ENCODE measurements at places on chromosomes 13 and 19.

GRCh38 chr13:82713687-82714405 lies 1168.4 kb downstream of the SLITRK1 start:
- DNase-seq: peak; percentile 9

DNA sequence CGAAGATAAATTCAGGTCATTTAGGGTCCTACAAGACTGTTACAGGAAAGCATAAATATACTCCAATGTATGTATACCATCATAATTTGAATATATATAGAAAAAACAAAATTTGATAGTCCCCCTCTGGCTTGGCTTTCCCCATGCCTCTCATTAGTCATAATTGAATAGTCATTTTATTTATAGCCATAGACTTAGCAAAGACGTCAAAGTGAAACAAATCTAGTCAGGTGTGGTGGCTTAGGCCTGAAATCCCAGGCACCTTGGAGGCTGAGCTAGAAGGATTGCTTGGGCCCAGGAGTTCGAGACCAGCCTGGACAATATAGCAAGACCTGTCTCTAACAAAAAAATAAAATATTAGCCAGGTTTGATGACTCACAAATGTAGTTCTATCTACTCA lies 141.1 kb downstream of the TNFRSF19 start:
- no peak for DNase-seq

DNA sequence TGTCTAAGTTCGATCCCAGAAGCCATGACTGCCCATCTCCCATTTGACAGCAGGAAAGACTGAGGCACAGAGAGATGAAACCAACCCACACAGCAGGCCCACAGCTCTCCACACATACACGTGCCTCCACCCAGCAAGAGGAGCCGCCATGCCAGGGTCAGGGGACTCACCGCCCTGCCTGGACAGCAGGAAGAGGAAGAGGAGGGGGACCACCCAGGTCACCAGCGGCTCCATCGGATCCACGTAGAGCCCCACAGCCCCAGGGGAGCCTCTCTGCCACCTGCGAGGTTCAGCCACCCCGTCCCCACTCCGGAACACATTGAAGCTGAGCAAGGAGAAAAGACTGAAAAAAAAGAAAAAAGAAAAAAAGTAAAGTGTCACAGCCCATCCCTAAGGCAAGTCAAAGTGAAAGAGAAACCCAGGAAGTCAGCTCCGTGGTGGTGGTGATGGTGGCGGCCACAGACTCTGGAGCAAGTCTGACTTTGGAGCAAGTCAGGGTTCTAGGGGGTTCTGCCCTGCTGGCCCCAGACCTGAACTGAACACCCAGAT lies at the start of gene IL12RB1:
Gene IL12RB1 (minus strand): TSS at position 345 of the 549 bp plus-strand sequence. CDS start 111 bp downstream, at position 234.
- DNase-seq: no peak

DNA sequence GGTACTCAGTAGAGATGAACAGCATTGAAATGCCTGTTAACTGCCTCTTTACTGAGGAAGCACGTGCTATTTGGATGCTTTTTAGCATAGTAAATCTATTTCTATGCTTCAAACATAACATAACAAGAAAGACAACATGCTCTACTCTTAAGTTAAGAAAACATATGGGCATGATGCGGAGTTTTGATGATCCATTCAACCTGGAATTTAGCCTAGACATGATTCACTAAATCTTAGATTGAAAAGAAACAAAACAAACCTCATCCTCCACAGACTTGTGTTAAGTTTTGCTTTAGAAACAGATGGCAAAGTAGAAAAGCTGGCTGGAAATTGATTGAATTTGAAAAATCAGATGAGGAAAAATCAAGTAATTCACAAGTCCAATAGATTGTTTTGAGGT lies 593.8 kb downstream of the OLFM4 start:
- DNase-seq: no peak

GRCh38 chr19:4993683-4994082 lies 24.8 kb downstream of the KDM4B start:
- no peak for DNase-seq

DNA sequence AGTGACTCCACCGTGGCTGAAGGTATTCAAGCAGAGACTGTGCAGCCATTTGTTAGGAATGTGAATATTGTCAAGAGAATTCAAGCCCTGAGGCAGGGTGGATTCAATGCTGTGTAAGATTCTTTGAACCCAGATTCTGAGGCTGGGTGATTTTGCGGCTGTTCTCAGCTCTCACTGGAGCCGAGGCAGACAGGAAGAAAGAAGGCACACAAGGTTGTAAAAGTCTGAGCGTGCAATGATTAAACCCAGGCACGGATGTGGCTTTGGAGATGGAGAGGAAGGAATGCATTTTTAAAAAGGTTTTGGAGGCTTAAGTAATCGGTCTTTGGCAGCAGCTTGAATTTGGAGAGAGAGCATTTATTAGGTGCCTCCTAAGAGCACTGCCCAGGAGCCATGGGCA lies 187.9 kb downstream of the KATNAL1 start:
- DNase-seq: peak; percentile 39

- DNase-seq: no peak
These were observed 75.8 kb upstream of the MCF2L start for GRCh38 chr13:112893207-112893569.

DNA sequence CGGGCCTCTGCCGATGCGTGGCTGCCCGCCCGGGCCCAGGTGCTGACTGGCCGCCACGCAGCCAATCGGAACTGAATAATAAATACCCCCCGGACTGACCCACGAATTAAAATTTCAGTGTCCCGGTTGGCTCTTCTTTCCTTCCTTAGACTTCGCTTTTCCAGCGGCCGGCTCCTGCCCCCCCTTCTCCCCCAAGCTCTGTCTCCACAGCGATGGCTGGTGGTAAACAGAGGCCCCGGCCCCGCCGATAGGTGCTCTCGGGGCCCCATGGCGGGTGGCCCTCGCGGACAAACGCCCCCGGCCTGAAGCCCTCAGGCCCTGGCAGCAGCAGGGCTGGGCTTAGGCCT lies 2.6 kb downstream of the ZBTB7A start:
- no peak for DNase-seq

DNA sequence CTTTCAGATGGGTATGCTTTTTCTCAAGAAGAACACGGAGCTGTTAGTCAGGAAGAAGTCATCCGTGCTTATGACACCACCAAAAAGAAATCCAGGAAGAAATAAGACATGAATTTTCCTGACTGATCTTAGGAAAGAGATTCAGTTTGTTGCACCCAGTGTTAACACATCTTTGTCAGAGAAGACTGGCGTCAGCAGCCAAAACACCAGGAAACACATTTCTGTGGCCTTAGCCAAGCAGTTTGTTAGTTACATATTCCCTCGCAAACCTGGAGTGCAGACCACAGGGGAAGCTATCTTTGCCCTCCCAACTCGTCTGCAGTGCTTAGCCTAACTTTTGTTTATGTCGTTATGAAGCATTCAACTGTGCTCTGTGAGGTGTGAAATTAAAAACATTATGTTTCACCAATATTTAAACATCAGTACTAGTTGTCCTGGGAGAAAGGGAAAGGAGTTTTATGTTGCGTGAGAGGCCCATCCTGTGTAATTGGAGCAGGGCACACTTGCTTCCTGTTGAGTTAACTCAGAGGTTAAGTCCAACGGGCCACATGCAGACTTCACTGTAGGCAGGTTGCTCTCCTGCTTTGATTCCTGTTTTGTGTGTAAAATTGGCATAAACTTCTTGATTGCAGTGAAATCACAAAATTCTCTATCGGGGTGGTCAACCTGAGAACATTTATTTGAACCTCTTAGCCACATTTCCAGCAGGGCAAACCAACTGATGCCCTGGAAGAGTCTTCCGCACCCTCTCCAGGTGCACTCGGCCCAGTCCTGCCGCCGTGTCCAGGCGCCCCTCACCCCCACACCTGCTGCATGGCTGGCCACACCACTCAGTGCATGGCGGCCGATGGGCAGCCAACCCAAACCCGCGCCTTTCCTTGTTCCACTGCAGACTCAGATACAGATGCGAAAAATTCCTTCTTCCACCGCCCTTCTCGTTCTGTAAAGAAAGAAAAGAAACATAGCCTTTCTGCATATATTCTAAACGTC lies 31.6 kb downstream of the SHISA2 start:
- peak; percentile 29 for DNase-seq

DNA sequence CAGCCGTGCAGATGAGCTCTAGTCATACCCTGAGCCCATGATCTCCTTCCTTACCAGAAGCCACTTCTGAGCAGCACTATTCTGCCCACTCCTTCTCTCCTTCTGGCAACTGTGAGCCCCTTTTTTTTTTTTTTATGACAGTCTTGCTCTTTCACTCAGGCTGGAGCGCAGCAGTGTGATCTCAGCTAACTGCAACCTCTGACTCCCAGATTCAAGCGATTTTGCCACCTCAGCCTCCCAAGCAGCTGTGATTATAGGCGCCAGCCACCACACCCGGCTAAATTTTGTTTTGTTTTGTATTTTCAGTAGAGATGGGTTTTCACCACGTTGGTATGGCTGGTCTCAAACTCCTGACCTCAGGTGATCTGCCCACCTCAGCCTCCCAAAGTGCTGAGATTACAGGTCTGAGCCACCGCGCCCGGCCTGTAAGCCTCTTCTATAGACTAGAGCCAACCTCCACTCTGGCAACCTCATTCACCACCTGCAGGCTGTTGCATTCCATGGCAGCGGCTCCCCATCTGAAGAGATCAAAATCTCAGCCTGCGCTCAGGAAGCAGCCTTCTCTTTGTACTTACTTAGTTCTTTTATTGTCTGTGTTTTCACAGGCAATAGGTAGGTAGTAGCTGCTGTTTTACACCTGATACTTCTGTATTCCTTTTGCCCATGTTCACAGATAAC lies 34.8 kb upstream of the NDFIP2 start:
- no peak for DNase-seq

Data from A172 (cell line).